Activated CD4-positive, alpha-beta T cell treated with anti-CD3 and anti-CD28 coated beads for 1 hour (primary cell): ENCODE measurements at places on chromosomes 4 and X.

GRCh38 chrX:69066021-69066757 is 99.1 kb downstream of the PJA1 start:
- no peak for DNase-seq

DNA sequence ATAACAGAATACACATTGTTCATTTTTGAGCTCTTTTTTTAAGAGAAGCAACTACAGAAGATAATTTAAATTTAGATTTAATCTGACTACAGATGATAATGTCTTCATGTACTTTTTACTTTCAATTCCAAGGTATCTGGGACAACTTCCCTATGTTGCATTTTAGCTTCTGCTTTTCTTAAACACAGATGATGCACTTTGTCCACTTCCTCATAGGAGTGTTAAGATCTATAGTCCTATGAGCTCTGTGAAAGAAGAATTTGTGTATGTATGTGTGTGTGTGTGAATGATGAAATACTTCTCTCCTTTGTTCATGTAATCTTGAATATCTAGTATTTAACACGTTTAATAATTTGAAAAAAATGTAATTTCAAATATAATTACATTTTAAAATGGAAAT is 5.3 kb upstream of the FHIP1A start:
- no peak for DNase-seq

GRCh38 chr4:1231637-1232360 is 17.1 kb downstream of the CTBP1 start:
- no peak for DNase-seq

DNA sequence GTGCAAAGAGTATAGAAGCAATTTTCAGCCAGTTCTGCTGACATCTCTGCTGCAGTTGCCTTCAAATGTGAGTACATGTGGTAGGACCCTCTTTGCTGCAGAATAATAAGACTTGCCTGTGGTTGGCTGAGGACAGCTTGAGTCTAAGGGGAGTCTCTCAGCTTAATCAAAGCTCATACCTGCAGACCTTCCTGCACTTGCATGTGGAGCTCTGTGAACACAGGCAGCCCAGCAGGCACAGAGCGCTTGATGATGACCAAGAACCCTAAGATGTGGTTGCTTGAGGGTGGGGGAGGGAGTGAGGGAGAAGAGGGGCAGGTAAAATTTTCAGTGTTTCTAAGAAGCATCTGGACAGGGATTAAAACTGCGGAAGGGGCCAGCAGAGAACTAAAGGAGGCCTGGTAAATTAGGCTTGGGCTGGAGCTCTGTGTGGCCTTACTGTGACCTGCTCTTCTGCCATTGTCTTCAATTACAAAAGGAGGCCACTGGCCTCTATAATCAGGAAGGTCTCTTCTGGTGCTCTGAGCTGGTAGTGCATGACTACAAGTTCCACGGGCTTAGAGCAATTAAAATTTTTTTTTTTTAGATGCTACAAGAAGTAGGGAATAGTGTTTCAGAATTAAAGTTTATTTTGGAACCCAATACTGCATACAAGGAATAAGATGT is 59.9 kb upstream of the CHRNA9 start:
- no peak for DNase-seq

DNA sequence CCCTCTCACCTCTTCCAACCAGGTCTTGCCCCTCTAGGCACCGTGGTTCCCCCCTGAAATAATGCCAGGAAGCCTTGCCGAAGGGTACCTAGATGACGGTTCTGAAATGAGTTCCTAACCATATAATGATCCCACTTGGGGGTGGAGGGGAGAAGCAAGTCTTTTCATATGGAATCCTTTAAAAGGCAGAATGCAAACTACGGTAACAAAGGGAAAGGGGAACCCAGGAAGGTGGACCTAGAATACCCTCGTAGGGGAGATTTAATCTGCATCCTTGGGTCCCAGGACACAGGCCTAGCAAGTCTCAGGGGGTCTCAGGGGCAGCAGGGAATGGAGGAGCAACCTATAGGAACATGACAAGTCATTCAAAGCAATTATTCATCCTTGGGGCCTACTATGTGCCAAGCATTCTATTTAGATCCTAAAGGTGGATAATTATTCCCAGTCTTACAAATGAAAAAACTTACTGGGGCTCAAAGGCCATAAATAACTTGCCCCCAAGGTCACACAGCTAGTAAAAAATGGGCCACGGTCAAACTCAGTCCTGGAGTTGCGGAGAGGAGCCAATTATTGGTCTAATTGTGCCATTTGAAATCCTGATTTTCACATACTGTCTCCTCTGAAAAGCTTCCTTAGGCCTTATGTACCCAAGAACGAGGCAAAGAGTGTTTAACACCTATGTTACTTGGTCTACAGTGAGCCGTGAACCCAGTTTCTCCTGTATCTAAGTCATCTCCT is 8.8 kb downstream of the BCOR start:
- no peak for DNase-seq

GRCh38 chrX:40462795-40463194 is 118.0 kb upstream of the ATP6AP2 start:
- DNase-seq: no peak
